Stimulated activated CD8-positive, alpha-beta memory T cell treated with anti-CD3 and anti-CD28 coated beads, Interleukin-7, amount 100 ng/mL, for 1 hour (primary cell): ENCODE measurements at places on chromosomes 12 and 14.

DNA sequence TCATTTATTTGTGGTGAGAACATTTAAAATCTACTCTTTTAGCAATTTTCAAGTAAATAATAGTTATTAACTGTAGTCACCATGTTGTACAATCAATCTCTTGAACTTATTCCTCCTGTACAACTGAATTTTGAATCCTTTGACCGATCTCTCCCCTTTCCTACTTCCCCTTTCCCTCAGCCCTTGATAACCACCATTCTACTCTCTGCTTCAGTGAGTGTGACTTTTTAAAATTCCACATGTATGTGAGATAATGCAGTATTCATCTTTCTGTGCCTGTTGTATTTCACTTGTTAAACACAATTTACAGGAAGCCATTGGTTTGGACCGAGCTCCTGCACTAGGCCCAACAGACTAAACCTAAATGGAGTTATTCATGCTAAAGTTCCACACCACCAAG is 458.9 kb upstream of the PDE3A start:
- DNase-seq, result no peak

GRCh38 chr12:122866379-122866778 is 29.5 kb downstream of the VPS37B start:
- DNase-seq, result no peak

DNA sequence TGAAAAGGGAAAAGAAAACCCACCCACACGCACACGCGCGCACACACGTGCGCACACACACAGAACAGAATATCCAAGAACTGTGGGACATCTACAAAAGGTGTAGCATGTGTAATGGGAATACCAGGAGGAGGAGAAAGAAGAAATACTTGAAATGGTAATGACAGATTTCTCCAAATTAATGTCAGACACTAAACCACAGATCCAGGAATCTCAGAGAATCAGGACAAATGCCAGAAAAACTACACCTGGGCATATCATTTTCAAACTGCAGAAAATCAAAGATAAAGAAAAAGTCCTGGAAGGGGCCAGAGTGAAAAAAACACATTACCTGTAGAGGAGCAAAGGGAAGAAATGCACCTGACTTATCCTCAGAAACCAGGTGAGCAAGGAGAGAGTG is 26.5 kb downstream of the FBXL14 start:
- no peak for DNase-seq

GRCh38 chr14:34368971-34369647 is 92.9 kb downstream of the SPTSSA start:
- DNase-seq, result no peak

GRCh38 chr12:101928556-101928955 is 51.2 kb downstream of the DRAM1 start:
- DNase-seq, result no peak

DNA sequence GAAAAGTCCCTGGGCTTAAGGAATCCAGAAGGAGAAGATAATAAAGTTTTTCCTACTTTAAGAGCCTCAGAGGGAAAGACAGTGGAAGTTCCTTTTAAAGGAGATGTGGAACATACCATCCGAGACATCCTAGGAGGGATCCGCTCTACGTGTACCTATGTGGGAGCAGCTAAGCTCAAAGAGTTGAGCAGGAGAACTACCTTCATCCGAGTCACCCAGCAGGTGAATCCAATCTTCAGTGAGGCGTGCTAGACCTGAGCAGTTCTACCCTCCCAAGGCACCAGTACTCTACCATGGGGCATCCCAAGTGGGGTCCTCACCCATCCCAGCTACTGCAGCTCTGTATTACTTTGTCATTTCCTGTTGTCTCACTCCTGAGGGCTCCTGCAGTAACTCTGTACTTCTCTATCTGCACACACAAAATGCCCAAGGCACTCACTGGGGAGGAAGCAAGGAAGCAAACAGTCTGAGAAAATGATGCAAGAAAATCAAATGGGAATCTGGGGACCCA is 3.8 kb downstream of the TINF2 start:
- DNase-seq, result no peak

DNA sequence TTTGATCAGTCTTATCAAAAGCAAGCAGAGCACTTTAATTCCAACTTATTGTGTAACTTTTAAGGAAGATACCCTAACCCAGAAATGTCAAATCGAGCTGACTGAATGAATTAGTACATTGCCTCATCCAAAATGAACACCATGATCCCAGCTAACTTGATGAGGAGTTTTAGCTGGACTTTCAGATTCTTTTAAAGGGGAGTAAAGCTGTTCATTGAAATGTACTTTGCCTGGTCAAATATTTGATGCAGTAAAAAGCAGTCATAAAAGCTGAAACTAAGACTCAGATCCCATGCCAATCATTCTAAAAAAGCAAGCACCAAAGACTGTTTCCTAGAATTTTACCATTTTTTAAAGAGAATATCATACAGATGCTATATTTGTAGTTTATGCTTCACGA is 114.1 kb downstream of the FSCB start:
- no peak for DNase-seq
